ENCODE measurements at places on chromosomes 2 and 18.
A peak's percentile ranks its signal among the peaks of the same experiment; 100 is the strongest.

DNA sequence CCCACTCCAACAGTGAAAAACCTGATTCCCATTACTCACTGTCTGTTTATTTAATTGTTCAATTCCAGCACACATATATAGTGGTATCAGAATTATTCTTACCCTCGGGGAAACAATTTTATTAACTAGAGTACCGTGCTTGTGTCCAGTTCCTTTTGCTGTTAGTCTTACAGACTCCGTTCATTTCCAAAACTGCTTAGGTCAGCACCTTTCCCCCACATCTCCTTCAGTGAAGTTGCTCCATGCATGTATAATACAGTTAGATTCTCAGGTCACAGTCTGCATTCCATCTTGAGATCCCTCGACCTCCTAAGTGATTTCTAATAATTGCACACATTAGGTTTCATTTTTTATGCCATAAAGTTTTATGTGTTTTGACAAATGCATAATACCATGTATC, 56.3 kb upstream of the ZNF521 start:
- DNase-seq = no peak

DNA sequence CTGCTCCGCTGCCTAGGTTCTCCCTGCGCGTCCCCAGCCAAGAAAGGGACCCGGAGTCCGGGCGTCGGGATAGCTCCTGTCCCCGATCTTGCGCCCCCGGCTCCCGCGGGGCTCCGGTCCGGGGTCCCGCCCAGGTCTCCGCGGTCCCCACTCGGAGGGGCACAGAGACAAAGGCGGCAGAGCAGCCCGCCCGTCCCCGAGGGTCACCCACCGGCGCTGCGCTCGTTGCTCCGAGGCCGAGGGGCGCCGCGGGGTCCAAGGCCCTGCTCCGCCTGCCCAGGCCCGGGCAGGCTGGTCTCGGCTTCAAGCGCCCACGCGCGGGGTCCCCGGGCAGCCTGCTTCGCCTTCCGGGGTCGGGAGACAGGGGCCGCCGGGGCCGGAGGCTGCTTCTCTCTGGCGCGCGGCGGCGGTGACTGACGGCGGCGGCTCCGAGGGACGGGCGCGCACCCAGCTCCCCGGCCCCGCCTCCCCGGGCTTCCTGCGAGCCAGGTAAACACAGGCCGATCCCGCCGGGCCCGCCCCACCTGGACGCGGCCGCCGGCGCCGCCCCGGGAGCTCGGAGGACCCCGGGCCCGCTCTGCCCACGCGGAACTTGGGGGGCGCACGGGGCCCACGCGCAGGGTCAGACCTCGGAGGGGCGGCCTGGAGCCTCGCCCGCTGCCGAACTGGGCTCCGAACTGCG, at the start of gene MBP:
MBP (minus strand) TSS at position 415 of the 682 bp plus-strand sequence. CDS start 27,522 bp downstream, outside the sequence.
- DNase-seq = no peak

- no peak for DNase-seq
Measured at GRCh38 chr2:198825534-198825933, 632.2 kb downstream of the SATB2 start.

DNA sequence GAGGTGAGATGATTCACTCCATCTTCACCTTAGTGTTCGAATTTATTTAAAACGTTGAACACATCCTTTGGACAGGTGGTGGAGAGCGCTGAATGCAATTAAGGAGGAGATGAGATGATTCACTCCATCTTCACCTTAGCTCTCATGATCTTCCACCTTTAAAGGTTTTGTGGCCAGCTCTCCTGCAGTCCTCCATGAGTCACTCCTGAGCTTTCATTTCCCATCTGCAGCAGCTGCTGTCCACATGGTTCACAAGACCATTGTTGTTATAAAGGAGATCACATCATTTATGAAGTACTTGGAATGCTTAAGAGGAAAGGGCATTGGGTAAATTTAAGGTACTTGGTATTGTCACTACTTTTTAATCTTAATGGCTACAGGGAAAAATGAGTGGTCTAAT, 298.5 kb downstream of the PAX3 start:
- peak; percentile 52 for DNase-seq

- DNase-seq = no peak
Measured at GRCh38 chr2:206082298-206082843, 3.6 kb downstream of the INO80D start.

- DNase-seq = no peak
Measured at GRCh38 chr2:183224948-183225347, 100.7 kb downstream of the NUP35 start.

GRCh38 chr2:208015475-208015874, 9.9 kb downstream of the PLEKHM3 start:
- no peak for DNase-seq

- no peak for DNase-seq
Measured at GRCh38 chr2:235542733-235543127, 48.9 kb downstream of the AGAP1 start.

DNA sequence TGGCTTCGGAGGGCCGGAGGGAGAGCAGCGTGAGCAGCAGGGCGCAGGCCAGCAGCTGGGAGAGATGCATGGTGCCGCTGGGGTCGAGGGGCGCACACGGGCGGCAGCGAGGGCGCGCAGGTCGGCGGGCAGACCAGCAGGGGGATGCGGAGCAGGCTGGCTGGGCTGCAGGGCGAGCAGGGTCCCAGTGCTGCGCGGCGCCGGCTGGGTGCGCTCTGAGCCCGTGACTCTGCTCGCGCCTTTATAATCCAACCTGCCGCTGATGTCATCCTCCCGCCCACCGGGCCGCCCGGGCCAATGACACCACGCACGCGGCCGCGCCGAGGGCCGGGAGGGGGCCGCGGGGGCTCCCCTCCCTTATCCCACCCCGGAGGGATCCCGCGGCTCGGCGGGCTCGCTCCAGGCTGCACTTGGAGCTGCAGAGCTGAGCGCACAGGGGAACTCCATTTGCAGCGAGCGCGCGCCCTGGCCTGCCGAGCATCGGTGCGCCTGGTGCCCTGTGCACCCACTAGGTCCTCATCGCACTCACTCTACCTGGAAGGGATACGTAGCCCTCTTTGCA, at the start of gene NPPC:
NPPC (minus strand) TSS at position 217 of the 562 bp plus-strand sequence; CDS start at position 70, 147 bp downstream.
- peak; percentile 47 for DNase-seq

DNA sequence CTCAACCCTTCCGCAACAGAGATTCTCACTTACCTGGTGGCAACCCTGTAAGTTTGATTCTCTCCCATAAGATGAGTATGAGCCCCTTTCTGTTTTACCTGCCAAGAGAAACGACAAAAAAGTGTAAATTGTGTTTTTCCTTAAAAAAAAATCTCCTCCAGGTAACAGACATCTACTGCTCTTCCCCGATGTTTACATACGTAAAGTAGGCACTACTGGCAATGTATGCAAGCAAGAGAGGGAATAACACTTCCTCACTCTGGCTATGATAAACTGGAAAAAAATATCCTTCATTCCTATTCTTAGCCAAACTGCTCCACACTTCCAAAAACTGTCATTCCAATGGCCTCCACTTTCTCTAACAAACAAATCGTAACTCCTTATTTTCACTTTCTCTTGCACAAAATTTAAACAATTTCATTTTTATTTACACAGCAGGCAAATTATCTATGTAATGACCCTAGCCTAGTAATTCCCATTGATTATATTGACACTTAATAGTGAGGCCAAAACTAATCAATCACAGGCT, 184.5 kb downstream of the TCF4 start:
- DNase-seq = no peak

GRCh38 chr2:226838722-226839121, 2.9 kb downstream of the RHBDD1 start:
- no peak for DNase-seq

DNA sequence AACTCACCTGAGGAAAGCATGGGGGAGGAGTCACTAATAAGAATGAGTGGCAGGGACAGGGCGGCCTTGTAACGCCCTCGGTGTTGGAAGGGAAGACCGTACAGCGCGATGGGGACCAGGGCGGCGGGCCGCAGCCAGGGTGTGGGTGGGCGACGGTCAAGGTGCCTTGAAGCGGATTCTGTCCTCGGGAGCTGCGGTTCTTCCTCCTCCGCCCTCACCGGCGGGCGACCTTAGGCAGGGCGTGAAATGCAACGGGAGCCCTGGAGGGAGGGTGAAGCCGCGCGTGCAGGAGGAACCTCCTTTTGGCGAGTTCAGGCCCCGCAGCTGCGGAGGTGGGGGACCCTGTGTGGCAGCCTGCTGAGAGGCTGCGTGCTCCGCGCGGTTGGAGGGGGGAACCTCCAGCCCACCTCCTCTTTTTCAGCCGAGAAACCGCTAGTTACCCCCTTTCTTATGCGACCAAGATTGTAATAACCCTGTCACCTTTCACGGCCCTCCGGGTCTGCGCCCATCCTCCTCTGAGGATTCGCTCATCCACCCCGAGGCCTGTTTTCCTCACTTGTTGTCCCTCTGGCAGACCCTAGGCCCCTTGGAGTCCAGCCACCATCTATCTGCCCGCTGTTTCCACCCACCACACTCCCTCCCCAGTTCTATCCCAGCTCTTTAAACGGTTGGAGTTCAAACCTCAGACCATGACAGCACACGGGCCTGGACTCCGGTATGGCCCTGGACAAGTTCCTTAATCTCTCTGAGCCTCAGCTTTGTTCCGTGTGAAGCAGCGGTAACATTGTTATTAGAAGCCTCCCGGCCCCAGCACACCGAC, 823 bp upstream of the RNU2-63P start:
- no peak for DNase-seq

DNA sequence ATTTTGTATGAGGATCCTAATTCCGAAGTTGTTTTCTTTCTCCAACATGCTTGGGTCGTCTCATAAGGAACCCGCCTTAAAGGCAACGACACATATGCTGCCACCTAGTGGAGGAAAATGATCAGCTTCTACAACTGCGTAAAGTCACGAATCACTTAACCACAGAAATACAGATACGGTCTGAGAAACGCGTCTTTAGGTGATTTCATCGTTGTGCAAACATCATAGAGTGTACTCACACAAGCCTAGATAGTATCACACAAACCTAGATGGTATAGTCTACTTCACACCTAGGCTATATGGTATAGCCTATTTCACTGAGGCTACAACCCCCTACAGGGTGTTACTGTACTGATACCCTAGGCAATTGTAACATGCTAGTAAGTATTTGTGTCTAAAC, 13.1 kb downstream of the GNLY start:
- peak; percentile 81 for DNase-seq

DNA sequence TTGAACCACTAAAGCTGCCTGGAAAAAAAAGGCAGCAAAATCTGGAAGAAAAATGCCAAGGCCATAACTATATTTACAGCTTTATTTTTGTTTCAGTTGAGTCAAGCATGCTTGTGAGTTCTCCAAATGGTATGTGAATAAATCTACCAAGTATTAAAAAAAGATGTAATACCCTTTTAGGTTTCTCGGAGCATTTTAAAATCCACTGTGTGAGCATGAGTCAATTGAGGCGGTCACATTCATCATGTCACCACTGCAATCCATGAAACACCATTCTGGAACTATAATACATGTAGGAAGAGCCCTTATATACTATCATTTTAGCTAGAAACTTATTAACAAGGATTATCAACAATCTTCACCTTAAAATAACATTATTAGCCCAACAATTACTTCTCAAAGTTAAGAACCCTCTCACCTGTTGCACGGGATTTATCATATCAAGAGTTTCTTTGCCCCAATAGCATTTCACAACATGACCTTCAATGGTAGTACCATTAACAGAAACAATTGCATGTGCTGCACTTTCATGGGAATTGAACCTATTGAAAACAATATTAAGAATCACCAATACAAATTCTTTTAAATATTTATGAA, 24.2 kb upstream of the C2orf42 start:
- peak; percentile 95 for DNase-seq

All from fibroblast of skin of right quadriceps (primary cell).